ENCODE measurements at places on chromosomes 3 and 15. TPM values are rescaled to one million over a fixed set of nuclear protein-coding genes. Genes with fewer than 3 reads are reported as not detected.

The PRTG gene
- total RNA-seq, result 0.27 TPM

The FILIP1L gene
- total RNA-seq, result 0.81 TPM

The CLDN16 gene
- total RNA-seq, result not detected

The EPHB3 gene
- total RNA-seq, result 0.54 TPM

The THRB gene
- 5.7 TPM for total RNA-seq

The SERPINI2 gene
- total RNA-seq, result 1.6 TPM
